Stimulated activated CD4-positive, alpha-beta T cell treated with anti-CD3 and anti-CD28 coated beads, TNF-alpha, amount 100 ng/mL, for 24 hours (primary cell): ENCODE measurements at places on chromosomes 7 and 10.

DNA sequence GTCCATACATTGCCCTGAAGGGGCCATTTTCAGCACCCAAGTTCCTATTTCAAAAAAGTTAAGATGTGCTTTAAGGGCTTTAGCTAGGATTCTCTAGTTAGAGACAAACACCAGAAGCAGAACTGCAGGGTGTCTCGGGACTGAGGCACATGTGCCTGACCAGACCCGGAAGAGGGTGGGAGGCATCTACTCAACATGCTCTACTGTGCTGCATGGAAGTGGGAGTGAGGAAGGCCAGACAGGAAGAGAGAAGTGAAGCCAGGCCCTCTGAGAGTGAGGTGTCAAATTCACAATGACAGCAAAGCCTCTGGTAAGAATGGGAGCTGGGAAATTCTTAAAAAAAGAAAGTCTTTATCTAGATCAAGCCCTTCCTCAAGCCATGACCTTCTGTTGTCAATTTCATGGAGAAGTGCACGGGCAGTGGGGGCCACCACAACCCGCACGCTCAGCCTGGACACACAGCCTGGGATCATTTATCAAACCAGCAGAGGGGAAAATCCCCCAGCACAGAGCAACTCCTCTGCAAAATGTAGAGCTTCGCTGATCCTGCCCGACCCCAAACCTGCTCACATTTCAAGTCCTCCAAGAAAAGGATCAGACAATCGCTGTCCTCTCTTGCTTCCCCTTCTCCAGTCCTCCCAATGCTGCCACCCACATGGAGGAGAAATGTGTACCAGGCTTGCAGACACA lies 38.7 kb downstream of the PLXNA4 start:
- DNase-seq: no peak

- DNase-seq: no peak
These were observed 496.5 kb upstream of the MKI67 start for GRCh38 chr10:128622706-128623105.

- no peak for DNase-seq
These were observed 269.1 kb downstream of the ZMYND11 start for GRCh38 chr10:404346-404745.

DNA sequence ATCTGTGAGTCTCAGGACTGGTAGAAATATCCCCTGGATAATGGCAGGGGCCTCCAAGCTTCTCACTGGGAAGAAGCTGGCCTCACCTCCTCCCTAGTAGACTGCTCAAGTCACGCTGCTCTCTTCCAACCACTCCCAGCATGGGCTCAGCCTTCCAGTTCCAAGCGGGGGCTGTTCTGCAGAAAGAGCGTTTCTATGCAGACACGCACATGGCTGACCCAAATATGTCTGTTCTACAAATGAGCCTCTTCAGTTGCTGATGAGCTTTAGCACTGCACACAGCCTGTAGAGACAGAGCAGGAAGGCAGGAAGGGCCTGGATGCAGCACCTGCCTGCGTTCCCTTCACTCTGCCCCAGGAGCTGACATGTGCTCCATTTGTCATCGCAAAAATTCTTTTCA lies 523.9 kb upstream of the MGMT start:
- DNase-seq: no peak

- no peak for DNase-seq
These were observed 288.7 kb upstream of the AUTS2 start for GRCh38 chr7:69309601-69310000.

DNA sequence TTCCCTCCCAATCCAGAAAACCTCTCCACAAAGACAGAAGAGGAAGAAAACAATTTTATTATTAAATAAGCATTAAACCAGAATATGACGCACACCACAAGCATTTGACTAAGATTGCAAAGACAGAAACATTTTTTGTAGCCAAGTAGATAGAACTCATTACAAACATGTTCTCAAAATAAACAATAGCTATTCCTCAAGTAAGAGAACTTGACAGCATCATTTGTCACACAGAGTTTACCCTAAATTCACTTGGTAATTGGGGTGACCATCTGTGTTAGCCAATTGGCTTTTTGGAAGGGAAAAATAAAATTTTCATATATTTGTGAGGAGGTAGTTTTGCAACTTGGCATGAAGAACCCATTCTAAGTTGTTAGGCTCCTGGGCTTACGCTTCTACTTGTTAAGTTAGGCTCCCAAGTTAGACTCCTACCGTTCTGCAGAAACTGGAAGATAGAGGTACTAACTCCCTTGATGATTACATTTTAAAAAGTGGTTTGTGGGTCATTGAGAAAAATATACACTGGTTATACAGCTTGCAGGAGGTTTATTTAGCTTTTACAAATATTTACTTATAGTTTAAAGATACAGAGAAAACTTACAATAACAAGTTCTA lies 618.6 kb upstream of the CNTNAP2 start:
- no peak for DNase-seq

DNA sequence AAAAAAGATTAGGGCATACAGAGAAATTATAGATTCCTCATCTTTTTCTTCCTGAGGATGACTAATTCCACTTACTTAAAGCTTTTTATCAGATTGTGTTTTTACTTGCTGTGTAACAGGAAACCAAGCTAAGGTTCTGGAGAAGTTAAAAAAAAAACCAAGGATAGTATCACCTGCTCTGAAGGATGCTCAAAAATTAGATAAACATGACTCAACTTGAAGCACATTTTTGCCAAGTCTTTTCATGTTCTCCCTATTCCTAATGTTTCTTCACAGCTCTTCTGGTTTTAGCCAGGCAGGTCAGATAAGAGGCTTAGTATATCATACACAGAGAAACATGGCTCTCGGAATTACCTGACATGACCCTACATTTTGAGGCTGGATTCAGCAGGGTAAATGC lies 90.3 kb downstream of the CPEB3 start:
- DNase-seq: no peak

GRCh38 chr10:67433276-67433675 lies 262.7 kb downstream of the CTNNA3 start:
- DNase-seq: no peak

DNA sequence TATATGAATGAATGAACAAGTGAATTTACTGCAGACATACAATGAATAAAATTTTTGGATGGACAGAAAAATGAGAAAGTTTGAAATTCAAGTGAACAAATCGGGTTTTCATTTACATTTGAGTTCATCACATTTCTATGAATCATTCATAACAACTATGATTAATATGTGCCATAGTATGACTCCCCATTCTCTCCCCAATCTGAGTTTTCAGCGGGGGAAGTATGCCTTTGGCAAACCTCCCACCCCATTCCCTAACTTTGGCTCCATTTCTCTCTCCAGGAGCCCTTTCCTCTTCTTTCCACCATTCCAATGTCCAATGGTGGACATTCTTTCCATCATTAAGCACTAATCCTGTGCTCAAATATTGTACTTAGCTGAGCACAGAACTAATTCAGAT lies 96.8 kb upstream of the LSM8 start:
- no peak for DNase-seq

DNA sequence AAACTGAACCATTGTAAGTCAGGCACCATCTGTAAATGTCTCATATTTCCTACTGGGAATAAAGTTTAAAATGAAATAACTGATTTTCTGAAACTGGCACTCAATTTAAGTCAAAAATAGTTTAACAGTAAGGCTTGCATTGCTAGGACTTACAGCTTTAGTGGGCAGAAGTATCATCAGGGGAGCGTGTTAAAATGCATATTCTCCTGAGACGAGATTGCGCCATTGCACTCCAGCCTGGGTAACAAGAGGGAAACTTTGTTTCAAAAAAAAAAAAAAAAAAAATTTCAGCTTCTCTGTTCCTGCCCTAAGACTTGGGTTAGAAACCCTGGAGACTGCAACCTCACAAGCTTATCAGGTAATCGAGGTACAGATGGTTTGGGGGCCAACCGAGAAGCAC lies 65.4 kb downstream of the UBE3C start:
- no peak for DNase-seq

GRCh38 chr7:27523321-27523720 lies 139.4 kb downstream of the HIBADH start:
- no peak for DNase-seq

DNA sequence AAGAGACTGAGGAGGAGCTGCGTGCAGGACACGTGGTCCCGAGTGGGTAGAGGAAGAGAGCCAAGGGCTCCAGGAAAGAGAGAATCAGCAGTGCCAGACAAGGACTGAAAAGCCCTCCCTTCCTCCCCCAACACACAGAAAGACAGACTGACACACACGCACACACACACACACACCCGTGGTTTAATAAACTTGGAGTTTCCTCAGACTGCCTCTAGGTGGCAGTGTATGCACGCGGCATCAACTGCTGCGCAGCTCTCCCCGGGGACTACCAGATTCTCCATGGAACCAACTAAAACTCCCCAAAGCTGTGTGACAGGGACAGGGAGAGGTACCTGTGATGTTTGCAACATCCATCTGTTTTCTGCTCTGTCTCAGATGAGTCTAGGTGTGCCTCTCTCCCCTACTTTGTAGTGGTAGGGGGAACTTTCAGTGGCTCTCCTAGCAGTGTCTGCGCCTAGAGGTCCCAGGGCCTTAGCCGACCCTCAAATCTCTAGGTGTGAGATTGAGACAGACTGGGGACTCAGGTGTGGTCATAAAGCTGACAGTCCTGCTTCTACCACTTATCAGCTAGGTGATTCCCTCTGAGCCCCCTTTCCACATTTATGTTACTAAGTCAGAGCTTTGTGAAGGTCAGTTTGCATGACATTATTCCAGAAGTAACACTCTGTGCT lies 9.3 kb upstream of the TSPAN14 start:
- DNase-seq: peak; percentile 54

DNA sequence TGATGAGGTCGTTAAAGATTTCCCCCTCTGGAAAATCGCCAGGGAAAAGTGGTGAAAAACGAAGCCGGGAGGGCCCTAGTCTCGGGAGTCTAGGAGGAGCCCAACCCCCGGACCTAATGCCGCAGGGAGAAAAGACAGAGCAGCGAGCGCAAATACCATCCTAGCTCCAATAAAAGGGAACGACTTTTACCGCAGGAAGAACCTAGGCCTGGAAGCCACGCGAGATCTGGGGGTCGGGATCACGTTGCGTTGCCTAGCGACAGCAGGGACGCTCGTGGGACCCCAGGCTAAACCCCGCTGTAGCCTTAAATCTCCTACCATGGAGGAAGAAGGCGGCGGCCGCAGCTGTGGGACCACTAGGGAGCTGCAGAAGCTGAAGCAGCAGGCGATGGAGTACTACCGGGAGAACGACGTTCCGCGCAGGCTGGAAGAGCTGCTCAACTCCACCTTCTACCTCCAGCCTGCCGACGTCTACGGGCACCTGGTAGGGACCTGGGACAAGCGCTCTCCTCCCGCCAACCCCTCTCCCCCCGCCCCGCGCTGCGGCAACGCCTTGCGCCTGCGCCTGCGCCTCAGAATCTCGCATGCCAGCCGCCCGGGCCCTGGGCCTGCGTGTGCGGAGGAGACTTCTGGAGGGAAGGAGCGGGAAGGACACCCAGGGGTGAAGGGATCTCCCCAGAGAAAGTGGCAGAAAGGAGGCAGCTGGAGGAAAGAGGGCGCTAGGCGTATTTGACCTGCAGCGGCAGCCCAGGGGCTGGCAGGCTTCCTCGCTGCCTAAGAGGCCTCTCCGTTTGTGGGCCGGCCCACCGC lies at the start of gene ENO4:
Gene ENO4 (plus strand): TSS at position 252 of the 810 bp plus-strand sequence. CDS start 68 bp downstream, at position 320.
- no peak for DNase-seq

DNA sequence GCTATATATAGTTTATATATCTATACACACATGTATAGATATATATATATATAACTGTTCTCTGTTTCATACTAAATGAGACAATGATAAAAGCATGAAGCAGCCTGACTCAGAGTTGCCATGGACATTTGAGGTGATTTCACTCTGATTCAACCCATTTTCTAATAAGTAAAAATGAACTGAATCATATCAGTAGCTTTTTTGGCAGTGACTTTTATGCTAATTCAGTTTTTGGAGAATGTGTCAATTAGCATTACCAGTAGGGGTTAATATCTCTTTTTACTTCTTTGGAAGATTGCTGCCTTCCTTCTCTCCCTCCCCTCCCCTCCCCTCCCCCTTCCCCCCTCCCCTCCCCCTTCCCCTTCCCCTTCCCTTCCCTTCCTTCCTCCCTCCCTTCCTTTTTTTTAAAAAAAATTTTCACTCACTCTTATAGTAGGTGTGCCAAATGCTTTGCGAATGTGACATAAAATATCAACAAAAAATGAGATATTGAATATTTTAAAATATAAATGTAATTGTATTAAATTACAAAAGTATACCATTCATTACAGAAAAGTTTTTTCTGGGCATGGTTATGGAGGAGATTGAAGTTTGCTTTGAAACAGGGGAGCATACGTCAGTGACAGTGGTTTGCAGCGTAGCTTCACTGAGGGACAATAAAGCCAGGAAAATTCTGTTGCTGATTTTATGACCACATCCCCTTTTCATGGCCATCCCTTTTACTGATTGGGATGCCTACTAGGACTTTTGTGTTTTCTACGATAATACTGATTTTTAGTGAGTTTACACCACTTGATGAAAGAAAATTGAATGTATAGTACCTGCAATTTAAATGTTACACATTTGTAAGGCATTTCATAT lies 64.0 kb upstream of the KLF6 start:
- DNase-seq: peak; percentile 34

- no peak for DNase-seq
These were observed 12.2 kb downstream of the LBX1 start for GRCh38 chr10:101217044-101217425.

DNA sequence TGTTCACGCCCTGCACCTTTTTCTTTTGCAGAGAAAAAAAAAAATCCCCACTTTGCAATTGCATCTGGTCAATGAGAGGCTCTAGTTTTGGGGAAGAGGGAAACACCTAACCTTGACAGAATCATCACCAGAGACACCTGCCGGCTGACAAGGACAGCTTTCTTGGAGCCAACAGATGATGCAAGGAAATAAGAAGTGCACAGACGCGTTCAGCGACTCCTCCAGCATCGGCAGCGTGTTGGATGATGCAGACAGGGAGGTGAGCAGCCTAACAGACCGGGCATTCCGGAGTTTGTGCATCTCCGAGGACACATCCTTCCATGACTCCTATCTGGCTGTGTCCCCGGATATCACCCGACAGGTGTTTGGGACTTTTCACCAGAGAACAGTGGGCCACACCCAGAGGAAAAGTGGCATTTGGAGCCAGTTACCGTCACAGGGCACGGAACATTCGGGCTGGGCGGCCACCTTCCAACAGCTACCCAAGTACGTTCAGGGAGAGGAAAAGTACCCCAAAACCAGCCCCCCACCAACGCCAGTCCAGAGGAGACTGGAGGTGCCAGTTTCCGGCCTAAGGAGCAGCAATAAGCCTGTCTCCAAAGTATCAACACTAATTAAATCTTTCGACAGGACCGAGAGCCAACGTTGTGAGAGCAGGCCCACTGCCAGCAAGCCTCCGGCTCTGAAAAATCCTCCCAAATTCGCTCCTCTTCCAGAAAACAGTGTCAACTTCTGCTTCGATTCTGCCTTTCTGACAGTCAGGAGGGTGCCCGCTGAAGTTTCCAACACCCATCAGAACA lies 23.6 kb downstream of the C10orf71 start:
- no peak for DNase-seq
